Erythroblast (primary cell): ENCODE measurements at places on chromosomes 6 and 20.
A peak's percentile ranks its signal among the peaks of the same experiment; 100 is the strongest.

GRCh38 chr6:49555951-49556350, 5.5 kb downstream of the C6orf141 start:
- DNase-seq, result no peak

DNA sequence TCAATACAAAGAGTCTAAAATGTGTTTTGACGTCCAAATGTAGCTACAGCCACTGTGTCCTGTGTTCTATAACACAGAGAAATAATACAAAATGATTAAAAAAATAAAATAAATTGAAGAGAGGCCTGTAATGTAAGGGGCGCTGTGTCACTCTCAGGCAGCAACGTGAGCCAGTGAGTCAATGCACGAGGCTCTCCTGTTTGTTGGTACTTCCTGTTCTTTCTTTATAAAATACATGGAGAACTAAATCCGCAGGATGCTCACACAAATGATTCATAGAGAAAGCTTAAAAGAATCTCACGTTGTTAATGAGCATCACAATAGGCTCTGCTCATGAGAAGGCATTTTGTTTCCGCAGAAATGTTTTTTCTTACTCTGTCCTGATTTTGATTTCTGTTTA, 635.0 kb upstream of the AGPAT4 start:
- DNase-seq, result no peak

GRCh38 chr20:42261766-42262270, 643.6 kb upstream of the CHD6 start:
- DNase-seq, result no peak

DNA sequence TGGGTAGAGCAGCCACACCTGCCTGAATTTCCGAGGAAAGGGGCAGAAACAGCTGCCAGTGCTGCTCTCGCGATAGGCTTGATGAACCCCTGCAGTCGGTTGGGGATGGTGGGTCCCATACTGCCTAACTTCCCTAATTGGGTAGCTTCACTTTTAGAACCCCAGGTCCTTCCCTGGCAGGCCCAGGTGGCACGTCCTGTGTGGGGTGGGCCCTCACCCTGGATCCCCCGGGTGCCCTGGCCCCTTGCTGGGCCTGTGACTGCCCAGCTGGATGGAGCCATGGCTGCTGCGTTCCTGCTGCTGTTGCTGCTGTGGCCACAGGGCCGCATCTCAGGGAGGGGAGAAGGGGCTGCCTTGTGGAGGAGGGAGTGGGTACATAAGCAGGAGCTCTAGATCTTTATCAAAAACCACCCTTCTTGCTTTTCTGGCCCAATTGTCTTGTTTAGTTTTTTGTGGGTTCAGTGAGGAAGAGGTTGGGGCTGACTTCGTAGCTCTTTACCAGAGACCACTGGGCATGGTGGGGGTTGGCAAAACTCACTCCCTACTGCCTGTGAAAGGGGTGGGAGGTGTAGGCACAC, 19.2 kb downstream of the TREML4 start:
- DNase-seq, result no peak

- peak; percentile 10 for DNase-seq
Measured at GRCh38 chr6:149761438-149761837, 11.9 kb downstream of the PCMT1 start.

DNA sequence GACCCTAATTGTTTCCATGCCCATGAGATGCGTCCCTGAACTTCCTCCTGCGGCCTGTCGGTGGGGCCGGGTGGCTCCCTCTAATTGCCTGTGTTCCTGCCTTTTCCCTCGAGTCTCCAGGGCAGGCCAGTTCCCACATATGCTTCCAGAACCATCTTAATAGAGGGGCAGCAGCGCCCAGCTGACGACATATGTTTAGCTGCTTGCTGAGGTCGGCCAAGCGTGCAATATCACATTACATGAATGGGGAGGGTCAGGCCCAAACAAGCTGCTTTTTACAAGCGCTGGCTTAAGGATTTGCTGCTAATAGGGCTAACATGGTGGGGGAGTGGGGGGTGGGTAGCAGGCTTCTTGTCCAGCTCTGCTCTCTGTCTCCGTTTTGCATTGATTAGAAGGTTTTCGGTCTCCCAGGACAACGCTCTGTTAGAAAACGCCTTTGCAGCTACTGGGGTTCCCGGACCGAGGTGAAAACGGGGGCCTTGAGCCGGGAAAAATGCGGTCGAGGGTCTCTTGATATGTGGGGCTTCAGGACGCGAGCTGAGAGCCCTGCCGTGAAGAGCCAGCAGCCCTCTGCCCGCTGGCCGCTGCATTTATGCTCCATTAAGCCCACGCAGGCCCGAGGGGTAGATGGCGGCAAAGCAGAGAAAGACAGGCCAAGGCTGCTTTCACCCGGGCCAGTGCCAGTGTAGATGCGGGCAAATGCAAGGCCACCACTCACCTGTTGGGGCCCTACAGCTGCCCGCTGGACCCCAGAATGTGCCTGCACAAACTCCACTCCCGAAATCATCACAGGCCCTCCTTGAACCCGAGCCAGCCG, 308.5 kb downstream of the BMP7 start:
- no peak for DNase-seq

- DNase-seq, result no peak
Measured at GRCh38 chr20:14142964-14143627, 147.8 kb downstream of the MACROD2 start.

DNA sequence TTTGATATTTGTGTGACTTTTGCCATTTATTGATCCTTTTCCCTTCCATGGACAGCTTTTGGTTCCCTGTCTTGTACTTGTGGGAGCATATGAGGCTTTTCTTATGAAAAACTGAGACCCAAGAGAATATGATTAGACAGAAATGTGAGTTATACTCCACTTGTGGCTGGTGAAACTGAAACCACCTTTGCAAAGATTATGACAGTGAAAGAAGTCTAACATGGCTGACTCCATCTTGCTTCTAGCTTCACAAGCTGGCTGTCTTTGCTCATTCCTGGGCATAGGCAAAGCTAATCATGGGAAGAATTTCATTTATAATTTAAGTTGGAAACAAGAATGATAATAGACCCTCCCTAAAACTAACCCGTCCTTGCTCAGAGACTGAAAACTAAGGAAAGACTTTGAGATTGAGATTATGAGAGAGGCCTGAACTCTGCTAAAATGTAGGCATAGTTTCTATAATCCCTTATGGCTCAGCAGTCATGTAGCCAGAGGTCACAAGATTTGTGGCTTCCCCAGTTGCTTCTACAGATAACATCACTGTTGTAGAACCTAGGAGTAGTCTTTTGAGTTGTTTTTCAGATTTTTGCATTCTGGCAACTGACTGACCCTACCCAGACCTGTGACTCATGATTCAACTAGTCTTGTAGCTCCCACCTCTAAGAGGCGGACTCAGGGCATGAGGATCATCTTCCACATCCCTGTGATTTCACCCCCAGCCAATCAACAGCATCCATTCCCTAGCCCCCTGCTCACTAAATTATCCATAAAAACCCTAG, 50.9 kb upstream of the CD2AP start:
- no peak for DNase-seq

GRCh38 chr20:33785503-33785902, 25.6 kb upstream of the CHMP4B start:
- DNase-seq, result no peak

- no peak for DNase-seq
Measured at GRCh38 chr20:47821481-47822100, 36.3 kb upstream of the SULF2 start.
